NB4 (cell line): ENCODE measurements at places on chromosomes 16 and 17.

DNA sequence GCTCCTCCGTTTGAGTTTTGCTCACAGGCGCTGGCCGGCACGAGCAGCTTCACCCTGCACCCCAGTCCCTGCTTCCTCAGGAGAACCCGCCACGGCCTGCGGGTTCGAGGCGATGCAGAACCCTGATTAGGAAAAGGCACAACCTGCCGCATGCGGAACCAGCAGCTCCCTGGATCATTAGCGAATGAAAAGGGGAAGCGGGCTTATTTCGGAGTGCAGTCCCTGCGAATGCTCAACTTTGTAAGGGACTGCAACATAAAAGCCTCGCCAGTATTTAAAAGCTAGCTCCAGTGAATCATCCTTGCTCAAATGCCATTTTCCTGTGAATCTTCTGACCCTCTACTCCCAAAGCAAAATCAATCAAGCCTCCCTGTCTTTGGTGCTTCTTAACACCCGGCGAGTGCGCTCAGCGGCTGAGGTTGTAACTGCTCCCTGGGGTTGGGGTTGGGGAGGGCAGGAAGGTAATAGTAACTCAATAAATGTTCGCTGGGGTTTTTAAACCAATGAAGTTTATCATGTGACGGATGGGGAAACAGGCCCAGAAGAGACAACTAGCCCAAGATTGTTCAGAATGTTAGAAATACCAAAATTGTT, 678 bp upstream of the AKAP10 start:
- peak; percentile 91 for DNase-seq

- DNase-seq = peak; percentile 71
Observed at GRCh38 chr16:54928016-54928356, 2.7 kb upstream of the IRX5 start.

GRCh38 chr16:87178977-87179376, 138.2 kb downstream of the C16orf95 start:
- no peak for DNase-seq

DNA sequence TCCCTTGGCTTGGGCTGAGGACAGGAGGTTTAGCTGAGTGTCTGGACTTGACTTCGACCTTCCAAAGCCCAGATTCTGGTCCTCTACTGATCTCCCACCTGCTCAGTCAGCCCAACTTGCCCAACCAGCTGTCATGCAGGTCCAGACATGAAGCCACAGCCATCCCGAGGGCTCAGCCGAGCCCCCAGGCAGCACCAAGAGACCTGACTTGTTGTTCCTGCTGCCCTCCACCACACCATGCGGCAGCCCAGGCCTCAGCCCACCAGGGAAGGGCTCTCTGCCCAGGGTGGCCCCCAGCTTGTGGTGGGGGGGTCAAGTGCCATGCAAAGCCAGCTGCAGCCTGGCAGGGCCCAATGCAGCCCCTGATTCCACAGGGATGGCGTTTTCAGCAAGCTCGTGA, 17.2 kb upstream of the CACNG4 start:
- no peak for DNase-seq

DNA sequence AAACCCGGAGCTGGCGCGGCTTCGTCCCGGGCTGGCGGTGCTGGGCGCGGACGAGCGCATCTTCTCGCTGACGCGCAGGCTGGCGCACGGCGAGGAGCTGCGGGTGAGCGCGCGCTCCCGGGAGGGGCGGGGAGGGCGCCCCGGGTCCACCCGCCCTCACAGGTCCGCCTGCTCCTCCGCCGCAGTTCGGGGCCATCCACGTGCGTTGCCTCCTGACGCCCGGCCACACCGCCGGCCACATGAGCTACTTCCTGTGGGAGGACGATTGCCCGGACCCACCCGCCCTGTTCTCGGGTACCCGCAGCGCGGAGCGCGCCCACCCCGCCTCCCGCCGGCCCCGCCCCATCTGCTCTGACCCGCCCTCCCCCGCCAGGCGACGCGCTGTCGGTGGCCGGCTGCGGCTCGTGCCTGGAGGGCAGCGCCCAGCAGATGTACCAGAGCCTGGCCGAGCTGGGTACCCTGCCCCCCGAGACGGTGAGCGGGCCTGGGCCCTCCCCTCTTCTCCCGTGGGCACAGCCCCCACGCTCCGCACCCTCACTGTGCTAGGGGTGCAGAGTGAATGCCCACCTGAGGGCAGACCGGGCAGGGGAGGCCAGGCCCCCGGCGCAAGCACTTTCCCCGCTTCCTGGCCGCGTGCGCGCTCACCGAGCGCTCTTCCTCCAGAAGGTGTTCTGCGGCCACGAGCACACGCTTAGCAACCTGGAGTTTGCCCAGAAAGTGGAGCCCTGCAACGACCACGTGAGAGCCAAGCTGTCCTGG, 1.4 kb downstream of the HAGHL start:
- peak; percentile 92 for DNase-seq

GRCh38 chr17:78607038-78607437, 29.8 kb upstream of the DNAH17 start:
- DNase-seq = no peak

DNA sequence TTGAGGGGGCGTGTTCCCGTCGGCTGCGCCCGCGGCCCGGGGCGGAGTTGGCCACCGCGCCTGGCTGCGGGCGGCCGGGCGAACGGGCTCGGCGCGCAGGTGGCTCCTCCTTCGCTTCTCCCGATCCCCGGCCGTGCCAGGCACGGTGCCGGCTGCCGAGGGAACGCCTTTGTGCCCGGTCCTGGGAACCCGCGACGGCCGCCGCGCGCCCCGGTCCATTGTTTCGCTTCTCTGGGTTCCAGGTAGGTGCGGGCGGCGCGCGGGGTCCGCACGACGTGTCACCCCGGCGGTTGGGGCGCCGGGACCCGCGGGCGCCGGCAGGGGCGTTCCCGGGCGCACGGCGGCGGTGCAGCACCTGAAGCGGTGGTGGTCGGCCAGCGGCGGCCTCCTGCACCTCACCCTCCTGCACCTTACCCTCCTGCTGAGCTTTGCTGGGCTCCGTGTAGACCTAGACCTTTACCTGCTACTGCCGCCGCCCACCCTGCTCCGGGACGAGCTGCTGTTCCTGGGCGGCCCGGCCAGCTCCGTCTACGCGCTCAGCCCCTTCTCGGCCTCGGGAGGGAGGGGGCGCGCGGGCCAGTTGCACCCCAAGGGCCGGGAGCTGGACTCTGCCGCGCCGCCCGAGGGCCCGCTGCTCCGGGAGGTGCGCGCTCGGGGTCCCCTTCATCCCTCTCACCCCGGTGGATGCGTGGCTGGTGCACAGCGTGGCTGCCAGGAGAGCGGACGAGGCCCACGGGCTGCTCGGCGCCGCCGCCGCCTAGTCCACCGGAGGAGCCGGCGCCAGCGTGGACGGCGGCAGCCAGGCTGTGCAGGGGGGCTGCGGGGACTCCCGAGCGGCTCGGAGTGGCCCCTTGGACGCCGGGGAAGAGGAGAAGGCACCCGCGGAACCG, 99.9 kb downstream of the EFCAB13 start:
- no peak for DNase-seq

- no peak for DNase-seq
Observed at GRCh38 chr17:2975469-2975958, 87.9 kb downstream of the OR1D5 start.

DNA sequence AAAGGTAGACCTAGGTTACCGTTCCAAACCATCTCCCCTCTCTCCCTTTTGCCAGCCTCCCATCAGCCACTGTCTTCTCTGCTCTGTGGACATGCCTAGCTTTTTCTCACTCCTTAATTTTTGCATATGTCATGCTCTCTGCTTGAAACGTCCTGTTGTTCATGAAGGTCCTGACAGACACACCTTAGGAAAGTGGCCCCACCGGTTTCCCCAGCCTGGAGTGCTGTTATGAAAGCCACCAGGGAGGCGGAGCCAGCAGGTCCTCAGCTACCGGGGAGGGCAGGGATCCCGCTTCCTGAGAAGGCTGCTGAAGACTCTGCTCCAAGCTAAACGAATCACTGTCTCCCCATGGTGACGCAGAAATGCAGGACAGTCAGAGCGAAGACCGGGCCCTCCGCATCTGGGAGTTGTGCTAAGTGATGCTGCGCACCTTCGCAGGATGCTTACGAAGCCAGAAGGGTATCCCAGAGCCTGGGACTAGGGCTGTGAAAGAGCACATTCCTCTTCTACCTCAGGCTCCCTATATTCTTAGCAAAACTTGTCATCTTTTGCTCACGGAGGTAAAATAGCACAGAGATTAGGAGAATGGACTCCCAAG, 2.3 kb upstream of the SLC16A11 start:
- no peak for DNase-seq

GRCh38 chr17:61647047-61647446, 56.0 kb upstream of the NACA2 start:
- DNase-seq = no peak

GRCh38 chr17:48295362-48296288, 134.4 kb downstream of the SKAP1 start:
- peak; percentile 67 for DNase-seq

- no peak for DNase-seq
Observed at GRCh38 chr16:56269811-56270684, 78.8 kb downstream of the GNAO1 start.

GRCh38 chr16:15747937-15748336, 97.9 kb downstream of the NDE1 start:
- no peak for DNase-seq

- no peak for DNase-seq
Observed at GRCh38 chr16:68605746-68606145, 39.4 kb upstream of the CDH3 start.

DNA sequence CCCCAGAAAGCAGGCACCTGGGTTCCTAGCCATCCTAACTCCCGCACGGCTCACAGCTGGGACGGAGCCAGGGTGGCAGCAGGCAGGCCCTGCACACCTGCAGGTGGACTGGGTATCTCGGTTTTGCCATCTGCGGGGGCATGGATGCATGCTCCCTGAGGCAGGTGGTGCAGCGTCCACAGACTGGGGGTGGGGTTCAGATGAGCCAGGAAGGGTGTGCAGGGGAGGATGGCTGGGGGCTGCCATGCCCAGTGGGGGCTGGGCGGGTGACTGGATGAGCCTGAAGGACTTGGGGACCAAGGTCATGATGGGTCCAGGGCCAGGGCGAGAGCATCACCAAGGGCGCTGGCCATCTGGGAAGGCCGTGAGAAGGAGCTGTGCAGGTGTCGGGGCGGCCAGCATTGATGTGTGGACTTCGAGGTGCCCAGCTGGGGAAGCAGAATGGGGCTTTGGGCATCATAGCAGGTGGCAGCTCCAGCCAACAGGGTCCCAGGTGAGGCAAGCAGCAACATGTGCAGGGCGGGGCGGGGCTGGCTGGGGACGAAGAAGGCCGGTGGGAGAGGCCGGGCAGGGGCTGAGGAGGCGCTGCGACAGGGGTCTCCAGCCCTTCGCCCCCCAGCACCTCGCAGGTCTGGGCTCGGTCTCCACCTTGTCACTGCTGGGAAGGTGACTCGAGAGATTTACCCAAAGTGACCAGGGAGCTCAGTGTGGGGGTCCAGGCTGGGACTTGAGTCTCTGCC, 41.0 kb upstream of the ZNF469 start:
- no peak for DNase-seq

GRCh38 chr16:75250809-75251279, 580 bp downstream of the BCAR1 start:
- peak; percentile 34 for DNase-seq

- peak; percentile 44 for DNase-seq
Observed at GRCh38 chr16:3274490-3274889, 8.8 kb upstream of the ZNF263 start.

DNA sequence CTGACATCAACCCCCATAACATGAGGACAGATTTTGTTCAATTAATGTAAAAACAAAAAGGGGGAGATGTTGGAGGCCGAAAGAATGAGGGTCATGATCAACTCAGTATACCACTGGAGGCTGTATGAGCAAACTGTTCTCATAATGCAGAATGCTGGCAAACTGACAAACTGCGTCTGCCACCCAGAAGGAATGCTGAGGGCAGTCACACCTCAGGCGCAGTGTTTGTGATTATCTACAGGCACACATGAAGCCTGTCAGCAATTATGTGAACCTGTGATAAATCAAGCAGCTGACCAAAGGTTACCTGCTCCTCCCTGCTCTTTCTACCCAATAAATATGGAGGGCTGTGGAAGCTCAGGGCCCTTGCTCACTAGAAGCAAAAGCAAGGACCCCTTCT, 27.3 kb downstream of the CD300LG start:
- no peak for DNase-seq
